ENCODE measurements at places on chromosomes 3 and 15.

- DNase-seq, result no peak
Observed at GRCh38 chr3:25872200-25872877, 82.4 kb downstream of the OXSM start.

GRCh38 chr3:126343649-126344035, 13.6 kb downstream of the KLF15 start:
- no peak for DNase-seq

DNA sequence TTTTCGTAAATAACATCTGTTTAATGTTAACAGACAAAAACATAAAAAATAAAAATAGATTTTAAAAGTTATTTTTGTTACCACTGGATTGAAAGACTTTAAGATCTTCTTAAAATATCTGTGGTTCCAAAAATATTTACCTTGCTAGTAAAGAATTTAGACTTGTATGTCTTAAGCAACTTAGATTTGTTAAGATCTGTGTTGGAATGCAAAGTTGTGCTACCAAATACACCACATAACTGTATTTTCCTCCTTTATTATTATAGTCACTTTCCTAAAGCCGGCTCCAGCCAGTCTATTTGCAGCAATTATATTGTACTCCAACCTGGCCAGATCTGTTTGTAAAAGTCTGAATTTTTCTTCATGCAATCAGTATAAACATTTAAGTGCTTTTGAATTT, 63.7 kb downstream of the SPRED1 start:
- no peak for DNase-seq

DNA sequence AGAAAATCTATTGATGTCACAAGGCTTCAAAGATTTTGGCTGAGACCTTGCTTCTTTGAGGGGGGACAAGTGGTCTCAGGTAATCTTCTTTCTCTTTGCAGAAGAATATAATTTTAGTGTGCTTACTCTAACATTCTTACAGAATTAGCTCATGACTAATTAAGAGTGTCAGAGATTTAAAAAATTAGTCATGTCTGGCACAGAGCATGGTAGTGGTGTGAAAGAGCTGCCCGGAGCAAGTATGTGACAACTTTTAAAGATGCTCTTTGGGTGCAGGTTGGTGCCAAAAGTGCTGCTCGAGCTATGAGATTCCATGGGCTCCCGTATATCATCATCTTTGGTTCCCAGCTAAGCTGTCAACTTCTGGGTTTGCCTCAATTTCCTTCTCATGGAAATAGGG, 31.1 kb downstream of the CYP19A1 start:
- no peak for DNase-seq

GRCh38 chr15:101024706-101025500, 105.7 kb downstream of the LRRK1 start:
- DNase-seq, result no peak

GRCh38 chr15:74844319-74845207, 1.6 kb upstream of the ULK3 start:
- no peak for DNase-seq

DNA sequence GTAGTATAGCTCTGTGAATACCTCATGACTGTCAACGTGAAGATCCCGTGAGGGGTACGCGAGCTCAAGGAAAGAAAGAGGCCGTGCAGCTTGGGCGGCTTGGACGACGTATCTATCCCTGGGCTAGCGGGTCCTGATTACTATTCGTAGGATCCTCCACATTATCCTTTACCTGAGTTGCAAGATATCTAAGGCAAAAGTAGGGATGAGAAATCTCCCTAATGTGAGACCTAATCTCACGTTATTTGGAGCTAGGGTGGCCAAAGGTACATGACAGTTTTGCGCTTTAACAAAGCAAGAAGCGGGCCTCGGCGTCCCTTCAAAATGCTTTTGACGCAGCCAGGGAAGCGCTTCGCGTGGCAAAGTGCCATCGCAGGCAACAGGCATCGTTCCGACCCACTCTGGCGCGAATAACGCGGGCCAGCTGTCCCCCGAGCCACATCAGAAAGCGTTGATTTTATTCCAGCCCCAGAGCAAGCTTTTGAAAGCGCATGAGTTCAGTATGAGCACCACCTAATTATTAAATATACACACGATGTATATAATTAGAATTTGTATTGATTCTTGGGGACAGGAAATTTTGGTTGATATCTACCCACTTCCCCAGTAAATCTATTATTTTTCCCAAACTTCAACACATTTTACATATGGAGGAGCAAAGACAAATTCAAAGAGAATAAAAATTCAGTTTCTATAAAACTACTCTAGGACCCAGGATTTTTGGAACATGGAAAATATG, 2.5 kb upstream of the EOMES start:
- DNase-seq, result no peak

- DNase-seq, result no peak
Observed at GRCh38 chr3:29639578-29640290, 358.9 kb downstream of the RBMS3 start.

DNA sequence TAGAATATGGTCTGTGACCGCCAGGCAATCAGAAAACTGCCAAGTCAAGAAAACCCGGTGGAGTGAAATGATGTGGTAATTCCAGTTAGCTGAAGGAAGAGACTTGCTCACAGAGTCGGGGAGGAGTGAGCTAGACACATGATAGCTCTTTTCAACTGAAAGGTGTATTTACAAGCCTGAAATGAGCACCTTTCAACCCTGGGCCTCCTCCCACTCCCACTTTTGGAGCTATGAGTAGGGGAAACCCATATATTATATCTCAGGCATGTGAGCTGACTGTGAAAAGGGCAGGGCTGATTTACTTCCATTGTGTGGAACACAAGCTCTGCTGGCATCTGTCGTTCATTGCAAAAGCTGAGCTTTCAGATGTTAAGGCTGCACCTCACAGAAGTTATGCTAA, 960.2 kb downstream of the TUSC7 start:
- DNase-seq, result no peak

GRCh38 chr3:98574132-98574531, 19.3 kb downstream of the CPOX start:
- DNase-seq, result no peak

- DNase-seq, result no peak
Observed at GRCh38 chr3:40306336-40306735, 3.2 kb upstream of the EIF1B start.

- no peak for DNase-seq
Observed at GRCh38 chr3:82633319-82633718, 871.9 kb upstream of the GBE1 start.

DNA sequence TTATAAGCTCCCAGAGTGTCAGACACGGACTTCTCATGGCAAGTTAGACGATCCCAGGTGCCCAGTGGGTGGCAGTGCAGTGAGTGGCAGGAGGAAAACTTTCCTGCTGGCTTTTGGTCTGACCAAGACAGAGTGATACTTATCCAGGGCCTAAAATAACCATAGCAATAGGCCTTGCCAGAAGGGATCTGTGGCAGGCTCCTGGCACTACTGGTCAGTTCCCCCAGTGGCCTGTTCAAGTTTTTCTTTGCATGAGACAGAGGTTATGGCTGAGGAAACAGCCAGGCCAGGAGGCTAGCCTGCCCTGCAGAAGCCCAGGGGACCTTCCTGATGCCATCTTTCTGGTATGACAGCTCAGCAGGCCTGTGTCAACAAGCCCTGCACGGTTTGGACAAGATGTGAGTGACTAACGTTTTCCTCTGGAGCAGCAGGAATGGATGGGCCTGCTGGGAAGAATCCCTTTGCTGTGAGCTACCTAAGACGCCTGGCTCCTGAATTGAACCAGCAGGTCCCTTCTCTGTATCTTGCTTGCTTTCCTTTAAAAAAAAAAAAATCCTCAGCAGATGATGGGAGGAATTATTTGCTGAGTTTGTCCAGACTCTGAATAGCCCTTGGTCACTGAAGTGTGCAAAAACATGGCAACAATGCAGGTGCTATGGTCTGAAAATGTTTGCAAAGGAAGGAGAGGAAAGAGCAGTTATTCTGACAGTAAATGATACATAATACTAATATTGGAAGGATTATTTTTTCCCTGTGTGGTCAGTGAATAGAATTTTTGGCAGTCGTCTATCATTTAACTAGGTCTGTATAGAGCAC, 18.0 kb downstream of the SCG5 start:
- DNase-seq, result no peak

GRCh38 chr3:65531499-65531898, 507.2 kb downstream of the MAGI1 start:
- DNase-seq, result no peak

GRCh38 chr15:25173241-25174028, 218.6 kb downstream of the SNRPN start:
- no peak for DNase-seq

DNA sequence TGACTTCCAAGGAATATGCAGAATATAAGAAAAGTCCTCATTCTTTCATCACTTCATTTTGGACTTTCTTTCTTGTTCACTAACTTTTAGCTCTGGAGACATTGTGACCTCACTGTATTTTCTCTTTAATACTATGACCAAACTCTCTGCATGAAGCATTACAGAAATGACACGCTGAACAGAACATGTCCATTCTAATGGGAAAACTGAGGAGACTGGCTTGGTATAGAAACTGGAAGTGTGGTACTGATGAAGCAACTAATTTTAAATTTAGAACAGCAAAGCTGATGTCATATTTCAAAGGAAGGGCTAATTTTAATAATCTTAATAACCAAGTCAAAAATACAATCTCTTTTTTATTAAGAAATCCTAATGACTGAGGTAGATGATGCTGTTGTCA, 4.7 kb downstream of the DPH3 start:
- no peak for DNase-seq

- DNase-seq, result no peak
Observed at GRCh38 chr15:77119446-77119845, 48.5 kb upstream of the TSPAN3 start.

GRCh38 chr3:45103753-45104714, 42.1 kb downstream of the CDCP1 start:
- no peak for DNase-seq

DNA sequence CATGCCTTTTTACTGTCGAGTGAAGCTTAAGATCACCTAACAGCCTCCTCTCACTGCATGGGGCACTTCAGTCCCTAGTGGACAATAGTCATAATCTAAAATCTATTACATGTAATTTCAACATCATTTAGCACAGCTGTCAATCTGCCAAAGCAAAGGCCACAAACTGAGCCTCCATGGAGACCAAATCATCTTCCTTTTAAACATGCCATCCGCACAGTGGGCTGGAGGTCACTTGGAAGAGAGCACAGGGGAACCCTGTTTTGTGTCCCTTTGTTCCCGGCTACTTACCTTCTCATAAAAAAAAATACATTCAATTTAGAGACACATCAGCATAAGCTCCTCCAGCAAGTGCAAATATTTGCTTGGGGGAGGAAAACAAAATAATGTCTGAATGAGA, 167.3 kb downstream of the SQOR start:
- DNase-seq, result no peak

- no peak for DNase-seq
Observed at GRCh38 chr15:79924379-79924778, 27.6 kb upstream of the MTHFS start.

GRCh38 chr3:49805367-49805782, 2.3 kb downstream of the INKA1 start:
- DNase-seq, result no peak
